Suprapubic skin (tissue), 4 donors: ENCODE measurements at places on chromosomes 7 and 10. TPM values are rescaled to one million over a fixed set of nuclear protein-coding genes. Genes with fewer than 3 reads are reported as not detected.

DNA sequence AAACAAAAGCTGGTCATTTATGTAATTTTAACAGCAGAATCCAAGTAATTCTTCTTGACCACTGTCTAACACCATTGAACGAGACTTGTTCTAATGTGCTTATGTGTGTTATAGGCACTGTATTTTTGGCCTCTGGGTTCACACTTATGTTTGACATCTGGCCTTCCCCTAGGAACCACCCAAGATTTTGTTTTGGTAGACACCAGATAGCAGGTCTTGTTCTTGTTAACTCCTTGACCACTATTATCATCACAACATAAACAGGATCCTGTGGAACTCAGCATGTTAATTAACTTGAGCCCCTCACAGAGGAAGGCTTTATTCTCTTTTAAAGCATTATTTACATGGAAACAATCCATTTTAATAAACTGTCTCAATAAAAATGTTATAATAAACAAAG is 167.7 kb downstream of the SEMA3D start:
- no peak for DNase-seq

DNA sequence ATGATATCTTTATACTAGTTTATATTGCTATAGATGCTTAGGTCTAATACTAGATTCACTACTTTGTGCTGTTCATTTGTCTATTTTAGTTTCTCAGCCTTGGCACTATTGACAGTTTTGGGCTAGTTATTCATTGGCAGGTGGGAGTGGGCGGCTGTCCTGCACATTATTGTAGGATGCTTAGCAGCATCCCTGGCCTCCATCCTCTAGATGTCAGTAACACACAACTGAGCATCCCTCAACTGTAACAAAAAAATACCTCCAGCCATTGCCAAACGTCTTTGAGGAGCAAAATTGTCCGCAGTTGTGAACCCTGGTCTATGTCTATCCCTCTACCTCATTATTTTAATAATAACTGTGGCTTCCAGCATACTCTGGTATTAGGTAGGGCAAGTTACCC is 34.4 kb upstream of the PNLIP start:
- DNase-seq: no peak

AASS gene
- 14.9 TPM for total RNA-seq

DNA sequence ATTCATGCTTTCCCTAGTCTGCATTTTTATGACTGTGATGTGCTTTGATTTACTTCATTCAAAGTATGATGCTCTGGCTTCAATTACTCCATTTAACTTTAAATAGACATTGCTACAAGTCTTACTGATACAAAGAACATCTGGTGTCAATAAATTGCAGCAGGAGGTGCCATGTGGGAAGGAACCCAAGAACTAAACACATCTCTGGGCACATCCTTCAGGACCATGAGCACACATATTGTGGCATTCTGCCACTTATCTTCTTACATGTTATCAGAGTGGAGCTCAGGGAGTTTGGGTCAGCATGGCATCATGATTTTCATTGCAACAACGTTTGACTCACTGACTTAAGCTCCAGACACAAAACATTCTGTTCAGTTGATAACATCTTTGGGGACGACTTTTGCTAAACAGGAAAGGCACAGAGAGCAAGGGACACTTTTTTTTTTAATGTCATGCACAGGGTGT is 227.0 kb downstream of the DKK1 start:
- DNase-seq: no peak

- DNase-seq: no peak
Observed at GRCh38 chr7:25280181-25280580, 51.9 kb upstream of the NPVF start.

ELOVL3 gene
- 47.8 TPM for total RNA-seq

WBP1L gene
- total RNA-seq: 120 TPM

DNA sequence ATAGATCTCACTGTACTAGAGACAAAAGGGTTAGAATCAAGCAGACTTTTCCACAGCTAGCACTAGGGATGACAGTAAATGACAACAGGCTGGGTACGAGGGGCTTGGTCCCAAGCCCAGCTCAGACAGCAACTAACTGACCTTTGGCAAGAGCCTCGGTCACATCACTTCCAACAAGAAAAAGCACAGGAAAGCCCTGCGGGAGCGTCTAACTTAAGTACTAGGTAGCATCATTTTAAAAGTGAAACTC is 22.8 kb downstream of the CALML3 start:
- DNase-seq: no peak

LRRC61 gene
- 28.1 TPM for total RNA-seq

PRLHR gene
- total RNA-seq: not detected

DNA sequence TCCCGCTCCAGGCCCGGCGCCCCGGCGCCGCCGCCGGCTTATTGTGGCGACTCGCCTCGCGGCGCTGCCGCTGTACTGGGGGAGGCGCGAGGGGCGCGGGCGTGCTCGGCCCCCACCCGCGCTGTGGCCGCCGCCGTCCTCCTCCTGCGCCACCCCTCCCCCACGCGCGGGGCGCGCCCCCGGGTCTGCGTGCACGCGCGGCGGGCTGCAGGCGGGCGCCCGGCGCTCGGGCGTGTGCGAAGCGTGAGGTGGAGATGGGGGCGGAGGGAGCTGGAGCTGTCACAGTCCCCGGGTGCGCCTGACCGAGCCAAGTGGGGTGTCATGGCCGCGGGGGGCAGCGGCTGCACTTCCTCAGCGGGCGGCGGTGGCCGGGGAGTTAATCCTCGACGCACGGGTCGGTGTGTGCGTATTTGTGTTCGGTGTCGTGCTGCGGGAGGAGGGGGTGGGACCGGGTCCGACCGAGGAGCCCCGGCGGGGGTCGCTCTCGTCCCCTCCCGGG is 672 bp downstream of the LCOR start:
- DNase-seq: peak; percentile 85

DNA sequence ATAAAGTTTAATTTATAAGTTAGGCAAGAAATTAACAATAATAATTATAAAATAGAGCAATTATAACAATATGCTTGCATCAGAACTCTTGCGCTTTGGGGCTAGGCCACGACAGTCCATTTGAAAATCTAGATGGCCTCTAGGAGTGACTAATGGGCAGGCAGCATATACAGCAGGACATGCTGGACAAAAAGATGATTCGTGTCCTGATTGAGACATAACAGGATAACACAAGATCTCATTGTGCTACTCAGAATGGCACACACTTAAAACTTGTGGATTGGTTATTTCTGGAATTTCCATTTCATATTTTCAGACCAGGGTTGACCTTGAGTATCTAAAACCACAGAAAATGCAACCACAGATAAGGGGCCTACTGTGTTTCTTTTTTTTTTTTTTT is 27.5 kb downstream of the CTNNA3 start:
- no peak for DNase-seq

- no peak for DNase-seq
Observed at GRCh38 chr7:81114633-81115032, 195.8 kb upstream of the SEMA3C start.

- DNase-seq: no peak
Observed at GRCh38 chr7:69717221-69717620, 118.9 kb downstream of the AUTS2 start.

- peak; percentile 59 for DNase-seq
Observed at GRCh38 chr10:78411716-78412115, 378.1 kb downstream of the RPS24 start.

HOXA3 gene
- total RNA-seq: 19.9 TPM

GRCh38 chr7:25628446-25628845 is 400.2 kb upstream of the NPVF start:
- no peak for DNase-seq

HMX3 gene
- not detected for total RNA-seq

DNA sequence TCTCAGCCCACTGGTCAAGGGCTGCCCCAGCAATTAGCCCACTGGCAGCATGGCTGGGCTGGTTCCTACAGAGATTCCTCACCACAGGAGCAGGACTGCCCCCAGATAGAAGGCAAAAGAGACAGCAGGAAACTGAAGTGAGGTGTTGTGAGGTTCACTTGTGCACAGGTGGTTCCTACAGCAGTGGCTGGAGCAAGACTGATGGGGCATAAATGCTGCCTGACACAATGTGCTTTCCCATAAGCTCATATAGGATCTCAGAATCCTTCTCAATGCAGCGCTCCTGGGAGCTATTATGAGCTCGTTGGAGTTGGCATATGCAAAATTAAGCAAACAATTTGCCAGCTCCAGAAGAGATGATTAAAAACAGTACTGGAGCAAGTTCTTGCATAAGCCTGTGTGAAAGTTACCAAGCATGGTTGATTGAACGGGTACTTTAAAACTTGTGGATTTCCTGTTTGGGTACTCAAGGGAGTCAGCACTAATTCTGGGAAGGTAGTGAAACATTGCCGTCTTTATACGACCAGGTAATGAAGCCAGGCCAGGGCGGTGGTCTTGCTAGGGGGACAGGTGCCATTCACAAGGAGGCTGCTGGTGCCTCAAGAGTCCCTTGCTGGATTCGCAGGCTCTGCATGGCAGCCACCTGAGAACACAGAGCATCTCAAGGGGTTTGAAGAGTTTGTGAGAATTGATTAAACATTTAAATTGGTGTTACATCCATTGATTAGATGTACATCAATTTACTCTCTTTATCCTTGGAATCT is 20.3 kb upstream of the PRKCQ start:
- no peak for DNase-seq

DNA sequence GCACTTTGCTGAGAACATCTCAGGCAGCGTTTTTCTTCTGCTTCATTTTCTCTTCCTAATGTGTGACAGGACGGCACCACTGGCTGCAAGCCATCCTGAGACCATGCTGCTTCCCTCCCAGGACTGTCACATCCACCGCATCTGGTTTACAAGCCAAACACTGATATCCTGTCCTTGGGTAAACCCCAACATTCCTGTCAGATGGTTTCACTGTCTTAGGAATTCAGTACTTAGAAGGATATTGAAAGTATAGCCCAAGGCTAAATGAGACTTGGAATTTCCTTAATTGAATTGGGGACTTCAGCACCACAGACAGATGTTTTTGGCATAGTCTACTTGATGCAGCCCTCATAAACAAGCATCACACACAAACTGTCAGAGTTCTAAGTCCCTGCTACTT is 74.2 kb upstream of the PLXNA4 start:
- DNase-seq: no peak

DNA sequence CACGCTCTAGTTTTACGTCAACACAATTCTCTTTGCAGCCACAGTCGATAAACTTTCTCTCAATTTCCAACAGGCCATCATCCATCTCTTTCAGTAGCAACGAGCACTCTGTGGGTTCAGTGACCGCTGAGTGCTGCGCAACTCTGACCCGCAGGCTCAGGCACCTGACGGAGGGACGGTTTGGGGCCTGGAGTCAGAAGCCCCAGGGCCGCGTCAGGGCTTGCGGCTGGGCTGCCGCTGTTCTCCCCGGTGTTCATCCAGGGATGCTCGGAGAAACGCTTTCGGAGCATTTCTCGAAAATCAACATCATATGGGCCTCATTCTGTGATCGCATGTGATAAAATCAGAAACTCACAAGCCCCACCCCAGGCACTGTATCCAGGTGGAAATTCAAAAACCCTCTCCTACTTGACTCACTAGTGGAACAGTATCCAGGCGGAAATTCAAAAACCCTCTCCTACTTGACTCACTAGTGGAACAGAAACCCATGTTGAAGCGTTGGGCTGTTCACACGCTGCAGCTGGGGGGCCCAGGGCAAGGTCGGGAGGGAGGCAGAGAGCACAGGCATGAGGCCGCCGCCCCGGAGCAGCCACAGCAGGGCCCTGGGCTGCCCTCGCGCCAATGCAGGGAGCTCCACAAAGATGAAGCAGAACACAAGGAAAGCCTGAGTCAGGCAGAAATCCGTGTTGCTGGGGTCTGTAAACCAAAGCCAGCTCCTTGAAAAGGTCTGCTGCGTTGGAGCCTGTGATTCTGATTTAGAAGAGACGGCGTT is 73.3 kb upstream of the NKX6-2 start:
- DNase-seq: peak; percentile 30

DNA sequence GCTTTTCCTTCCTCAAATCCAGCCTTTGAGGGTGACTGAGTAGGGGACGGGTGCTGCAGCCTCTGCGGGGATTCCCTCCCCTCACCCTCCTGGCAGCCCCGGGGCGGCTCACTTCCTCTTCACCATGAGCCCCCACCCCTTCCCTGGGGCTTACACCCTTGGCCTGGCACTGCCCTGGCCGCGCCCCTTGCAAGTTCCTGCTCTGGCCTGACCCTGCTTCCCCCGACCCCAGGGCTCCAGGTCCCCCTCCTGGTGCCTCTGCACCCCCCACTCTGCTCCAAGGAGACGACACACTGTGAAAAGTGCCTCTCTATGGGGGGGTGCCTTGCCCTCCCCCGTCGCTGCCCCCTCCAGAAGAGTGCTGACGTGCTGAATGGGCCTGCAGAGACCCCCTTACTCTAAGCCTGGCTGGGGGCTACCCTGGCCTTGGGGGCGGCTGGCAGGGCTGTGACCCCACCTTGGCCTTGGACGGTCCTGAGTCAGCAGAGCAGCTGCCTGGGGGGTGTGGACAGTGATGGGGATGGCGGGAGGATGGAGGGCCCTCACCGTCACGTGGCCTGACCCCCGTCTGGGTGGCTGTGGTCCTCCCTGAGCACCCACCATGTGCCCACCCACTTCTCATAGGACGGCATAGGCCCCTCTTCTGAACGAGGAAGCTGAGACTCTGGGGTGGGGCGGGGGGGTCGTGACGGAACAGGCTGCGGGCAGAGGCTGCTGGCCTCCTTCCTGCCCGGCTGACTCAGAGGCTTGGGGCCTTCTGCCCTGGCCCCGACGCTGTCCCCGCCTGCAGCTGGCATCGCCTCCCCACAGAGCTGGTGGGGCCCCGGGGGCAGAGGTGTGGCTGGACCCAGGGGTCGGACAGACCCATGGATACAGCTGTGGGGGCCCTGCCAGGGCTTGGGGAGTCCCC is 9.8 kb downstream of the LFNG start:
- no peak for DNase-seq

- no peak for DNase-seq
Observed at GRCh38 chr10:19987931-19988330, 171.7 kb downstream of the PLXDC2 start.

DNA sequence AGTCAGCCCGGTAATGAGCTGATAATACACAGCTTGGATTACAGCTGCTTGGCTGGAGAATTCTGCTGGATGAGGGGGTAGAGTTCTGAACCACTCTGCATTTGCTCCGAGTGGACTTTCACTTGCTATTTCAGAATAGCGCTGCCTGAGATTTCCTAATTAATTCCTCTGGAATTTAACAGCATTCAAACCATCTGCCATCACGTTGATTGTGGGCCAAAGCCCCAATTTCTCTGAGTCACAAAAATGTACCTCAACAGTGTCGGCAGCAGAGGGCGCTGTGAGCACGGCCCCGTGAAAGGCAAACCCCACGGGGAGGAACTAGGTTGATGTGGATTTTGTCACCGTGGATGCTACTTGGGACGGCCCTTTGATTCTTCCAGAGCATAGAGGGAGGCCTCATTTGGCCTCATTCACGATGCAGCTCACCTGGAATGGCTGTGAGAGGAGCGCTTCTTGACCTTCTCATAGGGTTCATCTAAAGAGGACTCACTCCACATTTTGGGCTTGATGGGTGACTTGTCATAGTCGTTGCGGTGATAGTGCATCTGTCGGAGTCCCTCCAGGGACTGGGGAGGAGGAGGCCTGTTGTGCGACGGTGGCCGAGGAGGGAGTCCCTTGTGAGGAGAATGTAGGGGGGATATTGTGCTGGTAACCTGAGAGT is 73.3 kb downstream of the PRPF18 start:
- DNase-seq: no peak

CTAGE6 gene
- total RNA-seq: not detected

TAS2R4 gene
- 0.19 TPM for total RNA-seq
